ENCODE measurements at places on chromosomes 2 and 18. TPM values are rescaled to one million over a fixed set of nuclear protein-coding genes. Genes with fewer than 3 reads are reported as not detected.
A peak's percentile ranks its signal among the peaks of the same experiment; 100 is the strongest.

GRCh38 chr2:111194835-111195621 lies 74.3 kb downstream of the BCL2L11 start:
- H3K36me3 ChIP-seq, result no peaks in the 10 kb centered on the region
- no peaks in the 10 kb centered on the region for H3K4me1 ChIP-seq
- H3K27me3 ChIP-seq, result no peaks in the 10 kb centered on the region

EFHD1 gene
- 6.1 TPM for total RNA-seq

SUPT7L gene
- total RNA-seq, result 30.4 TPM

GRCh38 chr2:28406276-28407096 lies 13.8 kb downstream of the FOSL2 start:
- peaks cover 29% of the 10 kb centered on the region for H3K4me1 ChIP-seq
- H3K4me3 ChIP-seq, result no peak overlapping the region
- no peaks in the 10 kb centered on the region for H3K36me3 ChIP-seq
- DNase-seq, result peak; percentile 62

DNA sequence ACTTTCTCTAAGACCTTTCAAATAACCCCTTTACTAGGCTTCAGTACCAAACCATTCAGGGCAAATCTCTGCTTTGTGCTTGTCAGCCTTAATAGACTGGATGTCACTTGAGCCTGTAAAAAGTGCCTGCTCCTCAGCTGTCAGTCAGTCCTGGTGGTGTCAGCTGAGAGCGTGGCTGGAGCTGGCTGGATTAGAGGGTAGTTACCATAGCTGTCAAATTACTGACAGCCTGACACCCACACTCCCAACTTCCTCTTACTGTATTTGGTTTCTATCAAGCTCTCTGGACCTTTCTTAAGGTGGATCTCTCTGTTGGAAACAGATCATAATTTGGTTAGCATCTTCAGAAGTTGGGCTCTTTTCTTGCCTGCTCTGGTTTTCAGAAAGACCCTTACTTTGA lies 371.4 kb upstream of the ATP5MC3 start:
- no peaks in the 10 kb centered on the region for H3K4me1 ChIP-seq
- H3K27ac ChIP-seq, result no peak overlapping the region
- H3K4me3 ChIP-seq, result no peak overlapping the region

GPR35 gene
- 91.1 TPM for total RNA-seq

NTSR2 gene
- total RNA-seq, result not detected

DNA sequence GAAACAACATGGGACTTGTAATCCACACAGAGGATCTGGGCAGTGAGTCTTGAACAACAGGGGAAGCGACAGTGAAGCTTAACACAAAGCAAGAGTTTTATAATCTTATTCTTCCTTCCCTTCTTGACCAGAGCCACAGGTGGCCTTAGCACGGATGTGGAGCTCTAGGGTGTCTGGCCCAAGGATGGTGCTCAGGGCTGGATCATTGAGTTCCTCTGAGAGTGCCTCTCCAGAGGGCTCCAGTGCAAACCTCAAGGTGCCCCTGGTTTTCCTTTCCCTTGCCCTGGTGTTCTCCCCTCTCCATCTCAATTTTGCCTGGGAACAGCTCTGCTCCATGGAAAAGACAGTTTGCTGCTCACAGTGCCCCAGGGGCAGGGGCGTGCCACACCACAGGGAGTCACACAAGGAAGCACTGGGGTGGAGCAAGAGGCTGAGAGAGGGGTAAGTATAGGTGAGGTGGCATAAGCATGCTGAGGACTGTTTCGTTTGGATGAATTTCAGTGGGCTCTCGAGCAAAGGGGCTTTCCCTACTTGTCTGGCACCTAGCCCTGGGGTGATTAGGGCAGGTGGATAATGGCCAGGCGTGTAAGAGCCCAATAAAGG lies 88.6 kb upstream of the B3GNT7 start:
- no peaks in the 10 kb centered on the region for H3K36me3 ChIP-seq
- DNase-seq, result peak; percentile 39
- H3K27me3 ChIP-seq, result no peaks in the 10 kb centered on the region
- H3K4me3 ChIP-seq, result no peak overlapping the region
- peaks cover 5% of the 10 kb centered on the region for H3K4me1 ChIP-seq

- H3K4me3 ChIP-seq, result no peak overlapping the region
- no peaks in the 10 kb centered on the region for H3K36me3 ChIP-seq
- no peaks in the 10 kb centered on the region for H3K27me3 ChIP-seq
- H3K4me1 ChIP-seq, result peaks cover 5% of the 10 kb centered on the region
These were observed 9.0 kb downstream of the METTL21A start for GRCh38 chr2:207616185-207616584.

ALKAL2 gene
- total RNA-seq, result 2.5 TPM

- no peak for DNase-seq
- H3K27me3 ChIP-seq, result no peaks in the 10 kb centered on the region
- H3K4me3 ChIP-seq, result no peak overlapping the region
These were observed 151.8 kb downstream of the MGAT5 start for GRCh38 chr2:134405611-134406081.

- no peak for DNase-seq
- H3K4me3 ChIP-seq, result no peak overlapping the region
- H3K27me3 ChIP-seq, result no peaks in the 10 kb centered on the region
- no peaks in the 10 kb centered on the region for H3K4me1 ChIP-seq
These were observed 613.2 kb upstream of the ACVR2A start for GRCh38 chr2:147231607-147232006.

- no peaks in the 10 kb centered on the region for H3K36me3 ChIP-seq
- no peak for DNase-seq
- no peak overlapping the region for H3K27ac ChIP-seq
These were observed 61.3 kb downstream of the GALNT1 start for GRCh38 chr18:35642802-35643201.

DNA sequence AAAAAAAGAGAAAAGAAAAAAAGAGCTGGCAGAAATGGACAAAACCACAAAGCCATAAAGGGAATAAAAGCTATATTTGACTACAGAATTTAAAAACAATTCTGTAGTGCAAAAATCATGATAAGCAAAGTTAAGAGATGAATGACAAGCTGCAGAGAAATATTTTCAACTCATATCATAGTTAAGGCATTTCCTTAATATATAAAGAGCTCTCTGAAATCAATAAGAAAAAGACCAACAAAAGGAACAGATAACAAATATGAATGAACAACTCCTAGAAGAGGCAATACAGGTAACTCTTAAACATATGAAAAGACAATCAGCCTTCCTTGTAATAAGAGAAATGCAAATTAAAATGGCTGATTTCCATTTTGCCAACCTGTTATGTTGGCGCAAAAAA lies 26.2 kb downstream of the OTOF start:
- no peak overlapping the region for H3K27ac ChIP-seq
- no peak for DNase-seq
- H3K36me3 ChIP-seq, result no peaks in the 10 kb centered on the region
- H3K27me3 ChIP-seq, result no peaks in the 10 kb centered on the region
- H3K4me1 ChIP-seq, result no peaks in the 10 kb centered on the region
- no peak overlapping the region for H3K4me3 ChIP-seq

DNA sequence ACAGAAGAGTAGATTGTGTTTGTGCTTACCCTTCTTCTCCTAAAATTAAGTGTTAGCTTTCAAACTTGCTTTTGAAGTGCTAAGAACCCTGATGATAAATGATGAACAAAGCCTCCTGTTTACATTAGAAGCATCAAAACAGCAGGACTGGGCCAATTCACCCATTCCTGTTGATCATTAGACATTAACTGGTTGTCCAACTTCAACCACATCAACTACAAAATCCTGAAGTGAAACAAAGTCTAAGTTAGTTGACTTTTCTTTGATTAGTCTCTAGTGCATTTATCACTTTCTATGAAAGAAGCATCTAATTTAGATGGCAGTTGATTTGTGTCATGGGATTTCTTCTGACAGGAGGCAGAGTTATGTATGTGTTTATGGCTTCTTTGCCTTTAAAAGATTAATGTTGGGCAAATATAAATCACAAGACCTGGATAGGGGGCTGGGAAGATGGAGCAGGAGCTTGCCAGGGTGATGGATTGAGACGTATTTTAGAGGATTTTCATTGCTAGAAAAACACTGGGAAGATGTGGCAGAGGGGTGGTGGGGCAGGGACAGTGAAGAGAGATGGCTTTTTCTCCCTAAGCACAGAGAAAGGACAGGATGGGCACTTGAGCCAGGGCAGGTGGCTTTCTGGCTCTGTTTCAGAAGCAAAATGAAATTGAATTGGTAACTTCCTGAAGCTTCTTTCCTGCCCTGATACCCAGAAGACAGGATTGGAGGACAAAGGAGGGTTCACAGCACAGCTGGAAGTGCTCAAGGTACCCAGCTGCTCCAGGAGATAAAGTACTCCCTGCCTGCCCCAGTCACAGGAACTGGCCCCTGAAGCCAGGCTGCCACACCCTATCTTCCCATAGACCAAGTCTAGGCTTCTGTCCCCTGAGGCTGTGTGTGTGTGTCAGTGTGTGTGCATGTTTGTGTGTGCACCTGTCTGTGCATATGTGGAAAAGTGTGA lies 20.5 kb downstream of the GYPC start:
- DNase-seq, result no peak
- no peaks in the 10 kb centered on the region for H3K4me1 ChIP-seq
- no peaks in the 10 kb centered on the region for H3K27me3 ChIP-seq
- H3K27ac ChIP-seq, result no peak overlapping the region
- H3K4me3 ChIP-seq, result no peak overlapping the region

DNA sequence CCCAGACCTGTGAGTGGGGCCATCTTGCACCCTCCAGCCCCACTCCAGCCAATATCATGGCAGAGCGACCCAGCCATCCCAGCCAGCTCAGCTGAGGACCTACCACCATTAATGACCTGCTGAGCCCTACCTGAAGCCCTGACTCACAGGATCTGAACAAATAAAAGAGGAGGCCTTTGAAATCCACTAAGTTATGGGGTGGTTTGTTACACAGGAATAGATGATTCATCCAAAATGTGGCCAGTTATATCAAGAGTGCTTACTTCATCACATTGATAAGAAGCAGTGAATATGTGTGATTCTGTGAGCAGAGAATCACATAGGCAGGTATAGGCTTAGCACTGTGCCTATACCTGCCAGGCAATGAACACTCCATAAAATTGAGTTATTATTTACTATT lies 34.7 kb upstream of the FAM124B start:
- H3K36me3 ChIP-seq, result no peaks in the 10 kb centered on the region
- no peak overlapping the region for H3K4me3 ChIP-seq
- no peaks in the 10 kb centered on the region for H3K4me1 ChIP-seq
- H3K27ac ChIP-seq, result no peak overlapping the region

LIPG gene
- total RNA-seq, result 5.2 TPM

FBXO41 gene
- 1.4 TPM for total RNA-seq

STPG4 gene
- 0.64 TPM for total RNA-seq

DNA sequence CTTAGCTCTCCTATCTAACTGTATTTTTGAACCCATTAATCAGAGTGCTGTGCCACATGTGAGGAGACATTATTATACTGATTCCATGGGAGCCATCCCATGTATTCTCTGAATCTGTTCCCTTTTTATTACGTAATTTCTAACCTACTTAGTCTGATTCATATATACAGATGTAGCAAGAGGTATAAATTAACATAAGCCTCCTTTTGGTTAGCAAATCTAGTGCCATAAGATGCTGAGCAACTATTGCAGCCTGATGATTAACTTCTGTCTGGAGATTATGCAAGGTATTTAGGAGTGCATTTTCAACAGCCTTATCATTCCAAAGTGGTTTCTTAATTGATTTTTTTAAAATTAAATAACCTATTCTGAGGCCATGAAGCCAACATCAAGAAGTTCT lies 114.1 kb upstream of the MSH2 start:
- H3K4me3 ChIP-seq, result no peak overlapping the region
- no peaks in the 10 kb centered on the region for H3K36me3 ChIP-seq
- no peak for DNase-seq
- no peak overlapping the region for H3K27ac ChIP-seq
- no peaks in the 10 kb centered on the region for H3K27me3 ChIP-seq

QPCT gene
- total RNA-seq, result 10.1 TPM

DNA sequence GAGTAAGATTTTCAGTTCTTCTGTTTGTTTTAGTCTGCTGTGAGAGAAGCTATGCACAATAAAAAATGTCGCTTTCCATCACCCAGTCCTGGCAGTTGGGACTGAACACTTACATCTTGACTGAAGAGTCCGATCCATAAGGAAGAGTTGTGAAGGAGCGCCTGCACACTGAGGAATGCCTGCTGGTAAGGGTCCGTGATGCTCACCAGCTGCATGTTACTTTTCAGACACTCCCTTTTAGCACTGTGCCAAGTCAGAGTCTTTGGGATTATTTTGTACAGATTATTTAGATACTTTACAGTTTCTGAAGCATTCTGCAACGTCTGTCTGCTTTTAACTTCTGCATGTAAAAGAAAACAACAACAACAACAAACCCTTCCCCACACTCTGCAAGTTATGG lies 42.6 kb upstream of the CD302 start:
- no peaks in the 10 kb centered on the region for H3K4me1 ChIP-seq
- H3K4me3 ChIP-seq, result no peak overlapping the region
- H3K27ac ChIP-seq, result no peak overlapping the region
- no peaks in the 10 kb centered on the region for H3K36me3 ChIP-seq

GRCh38 chr2:65404988-65405697 lies 27.3 kb downstream of the SPRED2 start:
- no peak overlapping the region for H3K4me3 ChIP-seq
- no peaks in the 10 kb centered on the region for H3K36me3 ChIP-seq
- H3K27me3 ChIP-seq, result no peaks in the 10 kb centered on the region
- H3K4me1 ChIP-seq, result no peaks in the 10 kb centered on the region
- no peak for DNase-seq
- H3K27ac ChIP-seq, result no peak overlapping the region

DNA sequence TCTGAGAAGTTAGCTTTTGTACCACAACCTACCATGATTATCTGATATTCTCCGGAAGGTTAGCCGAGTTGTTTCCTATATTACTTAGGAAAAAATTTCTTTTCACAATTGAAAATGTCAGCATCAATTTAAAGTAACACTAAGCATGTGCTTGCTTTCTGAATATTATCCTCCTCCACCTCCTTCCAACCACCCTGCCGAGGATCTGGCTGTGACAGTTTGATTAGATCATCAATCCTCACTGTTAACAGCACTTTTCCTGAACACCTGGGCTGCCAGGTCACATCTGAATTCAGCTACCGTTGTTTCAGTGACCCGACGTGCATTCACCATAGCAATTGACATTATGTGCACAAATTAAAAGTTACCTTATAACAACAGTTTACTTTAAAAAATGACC lies 207.0 kb downstream of the ZNF407 start:
- no peak overlapping the region for H3K27ac ChIP-seq
- no peak for DNase-seq
- no peak overlapping the region for H3K4me3 ChIP-seq
- H3K36me3 ChIP-seq, result no peaks in the 10 kb centered on the region
- peaks cover 5% of the 10 kb centered on the region for H3K4me1 ChIP-seq

DNA sequence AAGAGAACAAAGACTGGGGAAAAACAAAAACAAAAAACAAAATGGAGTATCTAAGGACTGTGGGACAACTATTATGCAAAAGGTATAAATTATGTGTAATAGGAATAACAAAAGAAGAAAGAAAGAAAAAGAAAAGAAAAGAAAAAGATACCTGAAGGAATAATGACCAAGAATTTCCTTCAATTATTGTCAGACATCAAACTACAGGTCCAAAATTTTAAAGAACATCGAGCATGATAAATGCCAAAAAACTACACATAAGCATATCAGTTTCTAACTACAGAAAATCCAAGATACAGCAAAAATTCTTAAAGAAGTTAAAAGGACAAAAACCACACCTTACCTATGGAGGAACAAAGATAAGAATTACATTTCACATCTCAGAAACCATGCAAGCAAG lies 93.0 kb downstream of the SPIRE1 start:
- no peak for DNase-seq
- H3K27ac ChIP-seq, result no peak overlapping the region
- no peaks in the 10 kb centered on the region for H3K36me3 ChIP-seq
- no peak overlapping the region for H3K4me3 ChIP-seq

GRCh38 chr18:61413396-61413795 lies 80.2 kb downstream of the CDH20 start:
- no peak overlapping the region for H3K27ac ChIP-seq
- H3K36me3 ChIP-seq, result no peaks in the 10 kb centered on the region
- H3K27me3 ChIP-seq, result no peaks in the 10 kb centered on the region
- DNase-seq, result no peak
- no peaks in the 10 kb centered on the region for H3K4me1 ChIP-seq

All from transverse colon (tissue), 4 donors.